Endodermal cell (in vitro differentiated cells): ENCODE measurements at places on chromosomes 6 and 20.
A peak's percentile ranks its signal among the peaks of the same experiment; 100 is the strongest.

DNA sequence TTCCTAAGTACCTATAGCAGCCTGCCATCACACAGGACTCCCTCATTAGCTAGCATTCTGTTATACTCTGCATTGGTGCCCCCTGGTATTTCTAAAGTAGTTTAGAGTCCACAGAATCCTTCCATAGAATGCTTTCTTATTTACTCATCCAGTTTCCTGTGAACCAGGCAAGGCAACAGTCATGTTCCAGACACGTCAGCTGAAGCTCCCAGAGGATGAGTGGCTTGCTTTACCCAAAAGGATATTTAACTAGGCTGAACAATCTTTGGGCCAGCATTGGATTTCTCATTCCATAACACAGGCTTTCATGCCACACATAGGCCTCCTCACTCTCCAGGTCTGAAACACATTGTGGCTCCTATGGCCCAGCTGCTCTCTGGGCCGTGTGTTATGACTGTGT is 203.8 kb upstream of the MAP3K7 start:
- DNase-seq, result no peak

GRCh38 chr6:15800841-15801617 is 138.2 kb upstream of the DTNBP1 start:
- DNase-seq, result no peak

GRCh38 chr6:166786704-166787293 is 159.7 kb upstream of the RPS6KA2 start:
- DNase-seq, result peak; percentile 49

DNA sequence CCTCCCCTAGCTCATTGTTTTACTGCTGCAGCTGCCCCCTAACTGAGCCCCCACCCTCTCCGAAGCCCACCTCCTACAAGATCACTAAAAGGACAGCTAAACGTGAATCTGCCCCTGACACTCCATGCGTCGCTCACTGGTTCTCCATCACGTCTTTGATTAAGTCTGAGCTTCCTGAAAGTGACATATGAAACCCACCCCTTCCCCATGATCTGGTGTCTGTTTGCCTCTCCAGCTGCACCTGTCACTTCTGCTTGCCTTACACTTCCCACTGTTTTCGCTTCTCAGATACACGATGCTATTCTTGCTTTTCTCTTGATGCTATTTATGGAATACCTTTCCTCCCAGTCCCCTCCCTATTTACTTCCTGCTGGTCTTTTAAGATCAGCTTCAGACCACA is 8.0 kb upstream of the PERP start:
- DNase-seq, result no peak

DNA sequence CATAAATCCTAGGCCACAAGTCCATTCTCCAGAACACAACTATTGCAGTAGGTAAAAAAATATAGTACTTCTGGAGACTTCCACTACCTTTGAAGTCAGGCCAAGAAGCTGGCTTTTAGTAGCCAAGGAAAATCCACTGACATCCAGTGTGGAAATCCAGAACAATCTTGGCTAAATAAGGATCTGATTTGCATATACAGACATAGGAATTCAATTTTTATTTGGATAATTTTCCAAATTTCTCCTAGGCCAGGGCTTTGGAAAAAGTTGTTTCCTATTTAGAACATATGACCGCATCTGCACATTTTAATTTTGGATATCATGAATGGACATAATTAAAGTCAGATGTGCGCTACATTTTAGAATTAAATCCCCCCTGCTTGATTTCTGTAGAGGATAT is 100.2 kb downstream of the BCAS1 start:
- no peak for DNase-seq
